ENCODE measurements at places on chromosomes 6 and 20.

DNA sequence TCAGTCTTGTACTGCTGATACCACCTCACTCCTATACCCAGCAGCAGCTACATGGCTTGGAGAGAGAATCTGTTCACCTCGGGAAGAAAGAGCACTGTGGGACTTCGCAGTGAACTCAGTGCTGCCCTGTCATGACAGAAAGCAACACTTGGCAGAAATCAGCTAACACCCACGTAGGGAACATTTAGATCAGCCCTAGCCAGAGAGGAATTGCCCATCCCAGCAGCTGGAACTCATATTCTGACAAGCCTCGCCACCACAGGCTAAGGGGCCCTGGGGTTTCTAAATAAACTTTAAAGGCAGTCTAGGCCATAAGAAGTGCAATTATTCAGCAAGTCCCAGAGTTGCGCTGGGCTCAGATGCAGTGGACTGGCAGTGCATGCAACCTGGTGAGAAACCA lies 1266.8 kb downstream of the GRIK2 start:
- DNase-seq = no peak

DNA sequence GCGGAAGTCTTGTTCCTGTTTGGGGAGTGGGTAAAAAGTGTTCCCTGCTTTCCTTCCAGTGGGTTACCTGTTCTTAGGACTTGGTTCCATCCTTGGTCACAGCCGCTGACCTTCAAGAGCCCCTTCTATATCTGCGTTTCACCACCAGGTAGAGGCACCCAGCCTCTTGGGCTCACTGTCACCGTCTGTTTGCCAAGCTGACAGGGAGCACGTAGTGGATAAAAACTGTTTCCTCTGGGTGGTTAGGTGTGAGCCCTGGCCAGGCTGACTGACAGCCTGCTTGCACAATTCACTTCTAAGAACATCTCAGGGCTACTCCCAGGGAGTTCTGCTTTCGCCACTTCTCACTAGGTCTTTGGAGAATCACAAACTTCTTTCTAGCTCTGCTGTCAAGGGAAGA lies 1.8 kb upstream of the JPH2 start:
- DNase-seq = peak; percentile 19

GRCh38 chr6:139973669-139974344 lies 599.4 kb upstream of the CITED2 start:
- DNase-seq = no peak

DNA sequence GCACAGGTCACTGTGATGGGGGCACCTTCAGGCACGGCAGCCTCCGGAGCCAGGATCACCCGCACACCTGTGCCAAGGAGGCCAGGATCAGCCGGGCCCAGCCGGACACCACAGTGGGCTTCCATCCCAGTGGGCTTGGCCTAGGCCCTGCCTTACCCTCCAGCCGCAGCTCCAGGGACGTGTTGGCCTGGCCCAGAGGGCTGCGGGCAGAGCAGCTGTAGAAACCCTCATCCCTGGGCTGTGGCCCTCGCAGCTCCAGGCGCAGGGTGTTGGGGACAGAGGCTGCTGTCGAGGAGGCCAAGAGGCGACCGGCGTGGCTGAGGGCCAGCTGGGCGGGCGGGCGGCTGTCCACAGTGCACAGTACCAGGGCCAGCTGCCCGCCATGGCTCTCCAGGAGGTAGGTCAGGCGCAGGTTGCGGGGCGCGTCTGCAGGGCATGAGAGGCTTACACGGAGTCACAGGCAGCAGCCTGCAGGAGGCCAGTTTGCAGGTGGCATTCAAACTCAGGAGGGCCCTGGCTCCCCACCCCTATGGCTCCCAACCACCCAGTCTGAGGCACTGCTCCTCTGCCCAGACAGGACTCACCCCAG lies 11.0 kb upstream of the ADAM33 start:
- DNase-seq = no peak

GRCh38 chr20:46810448-46811223 lies 84.0 kb upstream of the EYA2 start:
- no peak for DNase-seq

DNA sequence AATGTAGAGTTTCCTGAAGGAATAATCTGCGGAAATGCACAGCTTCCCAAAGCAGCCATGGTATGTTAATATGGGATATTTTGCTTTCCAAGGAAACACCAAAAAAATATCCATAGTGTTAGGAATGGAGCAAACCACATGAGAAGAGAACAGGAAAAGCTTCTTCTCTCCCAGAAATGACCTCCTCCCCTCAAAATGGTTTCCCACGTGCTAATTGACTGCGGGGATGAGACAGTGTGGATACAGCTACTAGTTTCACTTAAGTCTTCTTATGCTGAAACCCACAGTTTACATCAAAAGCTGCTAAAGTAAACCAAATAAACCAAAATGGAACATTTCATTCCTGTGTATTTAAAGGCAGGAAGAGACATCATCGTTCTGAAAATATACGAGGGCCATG lies 69.4 kb downstream of the FYN start:
- DNase-seq = no peak

DNA sequence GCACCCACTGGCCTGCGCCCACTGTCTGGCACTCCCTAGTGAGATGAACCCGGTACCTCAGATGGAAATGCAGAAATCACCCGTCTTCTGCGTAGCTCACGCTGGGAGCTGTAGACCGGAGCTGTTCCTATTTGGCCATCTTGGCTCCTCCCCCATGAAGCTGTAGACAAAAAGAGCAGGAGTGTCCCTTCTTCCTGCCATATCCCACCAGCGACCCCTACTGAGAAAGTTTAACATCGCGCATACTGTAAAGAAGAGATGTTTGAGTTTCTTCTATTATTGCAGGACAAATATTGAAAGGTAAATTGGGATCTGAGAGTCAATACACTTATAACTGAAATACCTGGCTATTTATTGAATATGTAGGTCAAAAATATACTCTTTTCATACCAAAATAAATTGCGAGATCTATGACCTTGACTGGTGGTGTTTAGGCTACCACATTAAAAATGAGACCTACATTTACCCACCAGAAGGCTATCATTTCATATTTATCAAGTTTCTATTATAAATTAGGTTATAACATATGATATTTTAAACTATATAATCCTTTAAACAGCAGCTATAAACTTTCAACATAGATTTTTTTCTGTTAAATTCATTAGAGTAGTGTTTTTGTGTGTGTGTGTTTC lies 586.3 kb downstream of the HTR1B start:
- no peak for DNase-seq

GRCh38 chr6:127300411-127300810 lies 33.7 kb downstream of the RNF146 start:
- no peak for DNase-seq

- DNase-seq = no peak
These were observed 172.4 kb upstream of the SSTR4 start for GRCh38 chr20:22862671-22863230.

DNA sequence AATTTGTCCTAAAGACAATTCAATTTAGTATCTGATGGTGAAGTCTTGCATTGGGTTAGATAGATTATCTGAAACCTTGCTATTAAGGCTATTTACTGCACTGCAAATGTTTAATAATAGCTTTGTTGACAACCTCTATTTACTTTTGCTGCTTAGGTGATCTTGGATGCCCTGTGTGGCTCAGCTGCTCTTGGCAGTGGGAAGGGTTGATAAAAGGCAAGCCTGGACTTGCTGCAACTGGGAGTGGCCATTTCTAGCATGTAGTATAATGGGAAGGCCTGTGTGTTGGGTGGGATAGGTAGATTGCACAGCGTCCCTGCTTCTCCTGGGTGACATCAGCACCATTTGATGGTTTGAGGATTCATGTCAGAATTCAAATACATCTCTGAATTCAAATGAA lies 49.1 kb downstream of the ARMC2 start:
- DNase-seq = no peak

- no peak for DNase-seq
These were observed 29.1 kb downstream of the CPNE5 start for GRCh38 chr6:36809941-36810803.

DNA sequence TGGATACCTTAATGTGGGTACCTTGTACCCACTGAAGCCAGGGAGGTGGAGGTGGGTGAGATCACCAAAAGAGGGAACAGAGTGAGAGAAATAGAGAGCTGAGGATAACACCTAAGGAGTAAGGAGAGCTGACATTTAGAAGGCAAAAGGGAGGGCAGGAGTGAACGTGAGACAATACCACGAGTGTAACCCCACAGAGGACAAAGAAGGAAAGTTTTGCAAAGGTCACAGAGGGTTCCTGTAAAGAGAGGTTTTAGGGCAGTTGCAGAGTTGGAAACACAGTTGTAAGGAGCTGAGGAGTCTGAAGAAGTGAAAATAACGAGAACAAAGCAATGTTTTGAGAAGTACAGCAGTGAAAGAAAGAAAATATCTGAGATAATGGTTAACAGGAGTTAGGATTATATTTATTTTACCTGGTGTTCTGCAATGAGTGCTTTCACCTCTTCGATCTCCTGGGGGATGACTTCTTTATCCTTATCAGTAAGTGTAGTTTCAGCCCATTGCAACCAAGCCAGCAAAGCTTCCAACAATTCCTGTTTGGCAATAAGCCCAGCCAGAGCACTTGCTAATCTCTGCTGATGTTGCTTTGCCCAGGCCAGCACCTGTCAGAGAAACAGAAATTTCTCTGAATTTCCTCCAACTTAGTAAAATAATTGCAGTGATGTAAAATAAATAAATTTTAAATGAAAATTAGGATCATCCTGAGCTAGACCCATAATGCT lies 166.8 kb downstream of the DST start:
- no peak for DNase-seq

- no peak for DNase-seq
These were observed 59.2 kb downstream of the STMND1 start for GRCh38 chr6:17161076-17161475.

- no peak for DNase-seq
These were observed 241.6 kb downstream of the LMBRD1 start for GRCh38 chr6:69555088-69555638.

DNA sequence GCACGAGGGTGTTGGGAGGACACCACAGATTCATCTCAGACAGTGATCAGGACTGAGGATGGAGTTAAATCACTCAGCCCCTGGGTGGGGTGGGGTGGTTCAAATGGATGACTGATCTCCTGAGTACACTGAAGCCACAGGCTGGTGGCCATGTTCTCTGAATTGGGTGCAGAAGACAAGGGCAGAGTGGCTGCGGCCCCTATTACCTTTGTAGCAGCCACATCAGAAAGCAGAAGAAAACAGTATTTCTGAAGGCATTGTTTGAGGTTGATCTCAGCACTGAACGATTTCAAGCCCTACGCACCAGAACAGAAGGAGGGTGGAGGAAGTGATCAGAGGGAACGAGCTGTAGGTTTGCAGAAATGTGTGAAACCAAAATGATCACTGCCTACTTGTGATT lies 71.6 kb downstream of the SH3BGRL2 start:
- no peak for DNase-seq

GRCh38 chr6:169384291-169384690 lies 130.6 kb upstream of the THBS2 start:
- DNase-seq = no peak

DNA sequence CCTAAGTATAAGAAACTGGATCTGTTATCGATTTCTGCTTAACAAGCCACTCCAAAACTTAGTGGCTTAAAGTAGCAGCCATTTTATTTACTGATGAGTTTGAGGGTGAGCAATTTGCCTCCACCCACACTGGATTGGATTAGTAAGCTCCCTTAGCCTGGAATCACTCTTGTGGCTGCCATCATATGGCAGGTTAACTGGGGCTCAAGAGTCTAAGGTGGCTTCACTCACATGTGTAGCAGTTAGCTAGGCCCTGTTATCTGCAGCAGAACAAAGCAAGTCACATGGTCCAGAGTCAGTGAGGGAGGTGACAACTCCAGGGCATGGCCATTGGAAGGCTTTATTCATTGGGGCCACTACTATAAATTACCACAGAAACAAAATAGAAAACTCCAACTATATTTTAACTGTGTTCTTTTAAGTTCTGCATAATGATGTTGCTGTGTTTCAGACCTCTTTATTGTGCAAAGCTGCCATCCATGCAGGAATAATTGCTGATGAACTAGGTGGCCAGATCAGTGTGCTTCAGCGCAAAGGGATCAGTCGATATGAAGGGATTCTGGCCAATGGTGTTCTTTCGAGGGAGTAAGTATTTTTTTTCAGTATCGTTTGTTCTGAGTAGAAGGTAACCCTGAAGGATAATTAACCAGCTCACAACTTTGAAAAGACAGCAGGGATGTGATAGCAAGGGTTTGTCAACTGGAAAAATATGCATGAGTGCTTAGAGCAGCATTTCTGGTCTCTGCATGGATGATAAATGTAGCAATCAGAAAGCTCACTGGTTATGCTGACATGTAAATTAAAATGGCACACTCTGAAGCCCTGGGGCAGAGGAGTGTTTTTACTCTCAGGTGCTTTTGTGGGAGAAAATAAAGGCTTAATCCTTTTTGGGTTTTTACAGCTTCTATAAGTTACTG lies 49.6 kb downstream of the DCBLD1 start:
- no peak for DNase-seq

DNA sequence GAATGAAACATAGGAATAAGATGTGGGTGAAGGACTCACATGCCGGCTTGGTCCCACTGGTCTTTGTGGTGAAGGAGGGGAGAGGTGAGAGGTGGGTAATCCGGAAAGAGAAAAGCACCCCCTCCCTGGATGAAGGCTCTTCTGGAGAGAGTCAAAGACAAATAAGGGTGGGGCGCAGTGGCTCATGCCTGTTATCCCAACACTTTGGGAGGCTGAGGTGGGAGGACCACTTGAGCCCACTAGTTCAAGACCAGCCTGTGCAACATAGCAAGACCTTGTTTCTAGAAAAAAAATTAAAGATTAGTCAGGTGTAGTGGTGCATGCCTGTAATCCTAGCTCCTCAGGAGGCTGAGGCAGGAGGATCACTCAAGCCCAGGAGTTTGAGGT lies 3.1 kb downstream of the LTB start:
- peak; percentile 50 for DNase-seq

GRCh38 chr6:52301326-52301725 lies 16.8 kb upstream of the MCM3 start:
- no peak for DNase-seq

DNA sequence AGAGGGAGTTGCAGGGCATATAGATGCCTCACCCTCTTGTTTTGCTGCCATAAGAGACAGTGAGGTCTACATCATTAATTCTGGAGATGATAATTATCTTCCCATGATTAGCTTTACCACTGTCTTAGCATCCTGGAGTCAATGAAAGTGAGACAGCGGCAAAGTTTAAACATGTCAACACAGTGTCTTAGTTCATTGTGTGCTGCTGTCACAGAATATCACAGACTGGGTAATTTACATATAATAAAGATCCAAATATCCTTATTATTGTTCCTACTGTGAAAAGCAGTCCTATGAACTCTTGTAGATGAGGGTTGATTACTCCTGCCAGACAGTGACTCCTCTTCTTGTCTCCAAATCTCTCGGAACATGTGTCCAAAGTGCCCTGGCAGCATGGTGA lies 658.6 kb upstream of the ADGRB3 start:
- no peak for DNase-seq

- DNase-seq = no peak
These were observed 55.1 kb downstream of the SAMD3 start for GRCh38 chr6:130167655-130168054.

DNA sequence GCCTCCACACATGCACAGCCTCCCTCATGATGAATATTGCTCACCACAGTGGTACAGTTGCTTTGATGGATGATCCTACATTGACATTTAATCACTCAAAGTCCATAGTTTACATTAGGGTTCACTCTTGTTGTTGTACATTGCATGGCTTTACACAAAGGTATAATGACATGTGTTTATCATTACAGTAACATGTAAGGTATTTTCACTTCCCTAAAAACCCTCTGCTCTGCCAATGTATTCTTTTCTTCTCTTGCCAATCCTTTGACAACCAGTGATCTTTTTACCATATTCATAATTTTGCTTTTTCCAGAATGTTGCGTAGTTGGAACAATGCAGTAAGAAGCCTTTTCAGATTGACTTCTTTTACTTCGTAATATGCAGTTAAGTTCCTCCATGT lies 166.6 kb upstream of the KHDRBS2 start:
- no peak for DNase-seq
